ENCODE measurements at places on chromosomes 7 and 10.

GRCh38 chr7:138023618-138024342 is 21.9 kb upstream of the CREB3L2 start:
- DNase-seq = no peak

GRCh38 chr10:112803961-112804401 is 146.1 kb upstream of the TCF7L2 start:
- no peak for DNase-seq

DNA sequence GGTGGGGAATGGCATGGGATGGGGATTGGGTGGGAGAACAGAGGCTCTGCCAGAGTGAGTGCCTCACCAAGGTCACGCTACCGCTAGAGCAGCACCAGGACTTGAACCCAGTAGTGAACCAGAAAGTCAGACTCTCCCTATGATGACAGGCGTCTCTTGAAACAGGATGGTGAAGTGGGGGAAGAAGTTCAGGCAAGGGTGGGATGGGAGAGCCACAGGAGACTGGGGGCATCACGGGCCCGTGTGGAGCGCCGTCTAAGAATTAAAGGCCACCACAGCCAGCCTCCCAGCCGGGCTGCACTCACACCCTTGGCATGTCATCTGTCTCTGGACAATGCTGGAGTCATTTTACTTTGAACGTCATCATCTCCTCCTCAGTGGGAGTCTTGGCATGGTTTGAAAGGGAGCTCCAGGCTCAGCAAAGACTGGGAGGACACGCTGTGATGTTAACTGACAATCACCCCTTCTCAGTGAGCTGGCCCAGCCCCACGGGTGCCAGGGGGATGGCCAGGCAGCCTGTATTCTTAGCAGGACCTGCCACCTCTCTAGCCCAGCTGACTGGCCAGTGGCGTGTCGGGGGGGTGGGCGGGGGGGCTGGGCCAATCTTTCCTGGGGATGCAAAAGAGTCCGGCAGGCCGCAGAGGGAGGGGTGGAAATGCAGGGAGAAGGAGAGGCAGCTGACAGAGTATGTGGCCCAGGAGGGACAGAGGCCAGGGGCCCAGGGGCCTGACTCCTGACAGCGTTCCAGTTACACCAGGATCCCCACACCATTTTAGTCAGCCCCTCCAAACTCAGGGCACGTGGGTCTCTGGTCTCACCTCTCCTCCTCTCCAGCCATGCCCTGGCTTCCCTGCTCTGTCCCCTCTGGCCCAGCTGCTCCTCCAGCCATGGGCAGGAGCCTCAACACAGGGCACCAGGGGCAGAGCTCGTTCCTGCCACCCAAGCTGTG is 96.2 kb downstream of the VOPP1 start:
- peak; percentile 12 for DNase-seq

GRCh38 chr7:6359021-6359420 is 86.6 kb upstream of the CYTH3 start:
- DNase-seq = no peak

DNA sequence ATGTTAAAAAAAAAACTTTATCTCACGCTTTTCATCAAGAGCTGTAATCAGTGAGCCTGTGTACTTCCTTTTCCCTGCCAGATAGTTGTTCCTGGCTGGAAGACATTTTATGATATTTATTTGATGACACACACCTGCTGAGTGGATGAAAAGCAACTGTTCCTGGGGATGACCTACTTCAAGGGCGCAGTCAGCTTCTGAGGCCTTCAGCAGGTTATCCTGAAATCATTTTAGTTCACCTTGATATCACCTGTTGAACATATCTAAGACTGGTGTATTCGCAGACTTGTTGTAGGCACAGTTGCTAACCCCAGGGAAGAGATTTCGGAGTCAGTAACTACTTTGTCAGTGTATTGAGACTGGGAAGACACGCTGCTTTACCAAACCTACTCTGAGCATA is 234.5 kb upstream of the TCF7L2 start:
- no peak for DNase-seq

- no peak for DNase-seq
Measured at GRCh38 chr7:80387634-80388193, 124.2 kb downstream of the GNAT3 start.

DNA sequence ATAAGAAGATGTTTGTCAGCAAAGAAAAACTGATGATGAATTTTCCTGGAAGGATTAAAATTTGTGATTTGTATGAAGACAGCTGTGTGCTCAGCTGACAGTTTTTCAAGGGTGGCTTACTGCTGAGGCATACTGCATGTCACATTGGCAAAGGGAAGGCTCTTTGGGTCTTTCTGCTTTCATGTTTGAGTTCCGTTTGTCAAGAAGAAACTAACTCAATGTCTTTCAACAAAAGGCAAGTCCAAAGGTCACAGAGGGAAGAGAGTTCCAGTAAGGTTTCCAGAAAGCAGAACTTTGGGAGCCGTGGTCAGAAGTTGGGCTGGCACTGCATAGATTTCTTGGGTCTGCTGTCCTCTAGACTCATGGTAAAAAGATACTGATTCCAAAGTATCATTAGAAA is 16.9 kb downstream of the DYDC2 start:
- DNase-seq = no peak

DNA sequence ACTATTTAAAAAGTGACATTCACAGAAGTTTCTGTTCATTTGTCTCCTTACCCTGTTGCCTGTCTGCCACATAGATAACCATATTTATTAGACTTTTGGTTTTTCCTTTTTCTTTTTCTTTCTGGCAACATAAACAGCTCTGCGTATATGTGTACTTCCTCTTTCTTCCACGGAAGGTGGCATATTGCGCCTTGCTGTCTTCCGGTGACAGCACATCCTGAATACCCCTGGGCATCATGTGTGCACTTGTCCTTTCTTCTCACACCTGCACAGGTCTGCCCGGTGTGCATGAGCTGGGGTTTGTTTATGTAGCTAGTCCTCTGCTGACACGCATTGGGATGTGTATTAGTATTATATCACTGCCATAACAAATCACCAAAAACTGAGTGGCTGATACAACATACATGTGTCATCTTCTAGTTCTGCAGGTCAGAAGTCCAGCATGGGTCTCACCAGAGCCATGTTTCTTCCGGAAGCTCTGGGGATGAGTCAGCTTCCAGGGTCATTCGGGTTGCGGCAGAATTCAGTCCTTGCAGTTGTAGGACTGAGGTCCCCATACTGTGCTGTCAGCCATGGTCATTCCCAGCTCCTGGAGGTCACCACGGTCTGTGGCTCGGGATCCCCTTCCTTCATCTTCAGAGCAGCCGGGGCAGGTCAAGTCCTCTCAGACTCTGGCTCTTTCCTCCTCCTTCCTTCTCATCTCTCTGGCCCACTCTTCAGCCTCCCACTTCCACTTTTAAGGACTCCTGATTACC is 596.0 kb upstream of the FOXK1 start:
- DNase-seq = no peak

DNA sequence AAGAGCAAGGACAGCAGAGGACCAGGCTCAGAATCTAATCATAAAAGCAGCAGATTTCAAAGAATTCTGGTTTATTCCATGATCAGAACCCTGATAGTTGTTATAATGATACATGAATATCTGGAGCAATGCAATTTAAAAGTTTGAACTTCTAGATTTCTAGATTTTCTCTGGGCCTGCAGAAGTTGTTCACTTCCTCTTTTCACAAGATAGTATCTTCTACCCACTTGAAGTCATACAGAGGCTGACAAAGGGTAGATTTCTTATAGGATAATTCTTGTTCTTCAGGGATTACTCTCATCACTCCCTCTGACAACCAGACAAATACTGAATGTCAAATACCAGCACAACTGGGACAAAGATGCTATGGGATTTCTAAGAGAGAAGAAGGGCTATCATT is 320.0 kb upstream of the ETV1 start:
- no peak for DNase-seq

GRCh38 chr10:79347894-79348639 is 798 bp downstream of the PPIF start:
- peak; percentile 85 for DNase-seq

GRCh38 chr10:132587175-132587574 is 49.6 kb downstream of the INPP5A start:
- DNase-seq = no peak

- peak; percentile 65 for DNase-seq
Measured at GRCh38 chr10:128078136-128078969, 47.9 kb downstream of the MKI67 start.

All from activated T-cell treated with anti-CD3 and anti-CD28 coated beads, Interleukin-2, amount 50 U/mL, for 48 hours (primary cell).